ENCODE measurements at places on chromosomes 16 and 17. TPM values are rescaled to one million over a fixed set of nuclear protein-coding genes. Genes with fewer than 3 reads are reported as not detected.

Gene SSTR5
- total RNA-seq, result not detected

Gene CCL17
- not detected for total RNA-seq

Gene CDRT4
- 0.49 TPM for total RNA-seq

Gene HOXB1
- not detected for total RNA-seq

Gene CPHXL2
- total RNA-seq, result not detected

Gene MYH1
- not detected for total RNA-seq

Gene IL17C
- not detected for total RNA-seq

Gene PABPN1L
- not detected for total RNA-seq

Gene IST1
- total RNA-seq, result 160 TPM

Gene UTS2R
- not detected for total RNA-seq

GRCh38 chr17:29827179-29827578 is 102.8 kb downstream of the SSH2 start:
- no peak for DNase-seq

GRCh38 chr17:4641297-4642195 is at the start of gene ALOX15:
ALOX15 (minus strand) TSS chr17:4641678; CDS start chr17:4641651, 27 bp downstream.
- DNase-seq, result no peak

GRCh38 chr16:79599256-79599836 is 1.2 kb downstream of the MAF start:
- DNase-seq, result peak; percentile 15

- DNase-seq, result no peak
Observed at GRCh38 chr16:77551357-77551756, 116.5 kb upstream of the ADAMTS18 start.

DNA sequence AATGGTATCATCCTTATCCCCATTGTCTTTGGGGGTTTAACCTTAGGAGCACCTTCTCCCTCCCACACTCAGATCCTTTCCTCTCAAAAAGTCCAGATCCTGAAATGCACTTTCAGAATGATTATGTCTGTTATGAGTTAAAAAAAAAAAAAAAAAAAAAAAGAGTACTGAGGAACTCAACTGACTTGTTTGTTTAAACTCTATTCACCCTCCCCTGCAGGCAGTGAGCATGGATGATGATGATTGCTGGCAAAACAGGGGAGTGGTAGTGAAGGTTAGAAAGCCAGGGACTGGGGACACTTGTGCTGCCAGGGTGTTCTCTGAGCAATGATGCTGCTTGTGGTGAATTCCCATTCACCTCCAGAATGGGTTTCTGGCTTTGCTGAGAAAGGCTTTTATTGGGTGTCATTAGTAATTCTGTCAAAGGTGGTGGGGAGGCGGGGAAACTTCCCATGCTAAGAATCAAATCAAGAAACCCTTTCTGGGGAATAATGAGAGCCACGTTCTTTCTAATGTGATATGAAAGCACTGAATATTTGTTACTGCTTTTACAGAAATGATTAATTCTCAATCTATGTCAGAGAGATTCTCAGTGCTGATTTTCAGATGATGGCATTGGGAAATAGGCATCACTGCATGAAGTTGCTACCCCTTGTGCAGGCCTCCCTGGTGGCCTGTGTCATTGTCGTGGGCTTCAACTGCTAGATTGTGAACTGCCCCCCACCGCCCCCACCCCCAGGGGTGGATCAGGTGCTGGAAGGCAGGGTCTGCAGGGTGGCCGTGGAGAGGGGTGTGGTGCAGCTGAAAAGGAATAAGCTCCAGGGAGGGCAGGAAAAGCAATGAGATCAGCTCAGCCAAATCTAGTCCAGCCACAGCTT is 14.1 kb downstream of the CCL4 start:
- no peak for DNase-seq

DNA sequence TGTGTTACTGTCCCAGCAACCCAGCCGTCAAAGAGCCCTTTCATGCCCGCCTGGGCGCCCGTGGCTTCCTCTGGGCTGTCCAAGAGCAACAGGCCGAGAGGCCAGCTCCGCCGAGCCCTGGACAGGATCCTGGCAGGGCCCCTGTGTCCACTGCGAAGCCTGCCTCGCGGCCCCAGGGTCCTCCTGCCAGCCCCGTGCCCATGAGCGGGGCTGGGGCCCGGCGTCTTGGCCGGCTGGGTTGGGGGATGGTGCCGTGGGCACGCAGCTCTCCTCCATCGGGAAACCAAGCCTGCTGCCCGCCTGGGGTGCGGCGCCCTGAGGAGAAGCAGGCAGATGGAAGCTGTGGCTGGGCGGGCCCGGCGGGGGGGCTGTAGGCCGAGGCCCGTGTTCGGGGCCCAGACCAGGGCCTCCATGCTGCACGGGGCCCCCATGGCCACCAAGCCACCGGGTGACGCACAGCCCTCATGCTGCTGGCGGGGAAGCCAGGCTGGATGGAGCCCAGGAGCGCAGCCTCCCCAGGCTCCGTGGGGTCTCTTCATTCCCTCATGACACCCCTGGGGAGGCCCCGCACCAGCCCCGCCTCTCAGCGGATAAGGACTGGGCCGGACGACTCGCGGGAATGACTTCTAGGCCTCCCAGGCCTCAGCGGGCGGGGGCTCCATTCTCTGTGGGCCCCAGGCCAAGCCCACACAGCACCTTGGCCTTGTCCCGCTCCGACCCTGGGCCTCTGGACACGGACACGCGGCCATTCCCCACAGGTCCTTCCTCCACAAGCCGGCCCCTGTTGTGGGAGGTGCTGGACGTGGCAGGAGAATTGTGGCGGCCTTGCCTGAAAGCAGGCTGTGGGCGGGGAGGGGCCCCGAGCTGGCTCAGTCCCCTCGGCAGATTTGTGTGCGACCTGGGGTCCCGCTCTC is at the start of gene C1QTNF8:
Gene C1QTNF8 (minus strand): TSS at position 76 of the 914 bp plus-strand sequence. CDS start 1,322 bp downstream, outside the sequence.
- DNase-seq, result no peak

DNA sequence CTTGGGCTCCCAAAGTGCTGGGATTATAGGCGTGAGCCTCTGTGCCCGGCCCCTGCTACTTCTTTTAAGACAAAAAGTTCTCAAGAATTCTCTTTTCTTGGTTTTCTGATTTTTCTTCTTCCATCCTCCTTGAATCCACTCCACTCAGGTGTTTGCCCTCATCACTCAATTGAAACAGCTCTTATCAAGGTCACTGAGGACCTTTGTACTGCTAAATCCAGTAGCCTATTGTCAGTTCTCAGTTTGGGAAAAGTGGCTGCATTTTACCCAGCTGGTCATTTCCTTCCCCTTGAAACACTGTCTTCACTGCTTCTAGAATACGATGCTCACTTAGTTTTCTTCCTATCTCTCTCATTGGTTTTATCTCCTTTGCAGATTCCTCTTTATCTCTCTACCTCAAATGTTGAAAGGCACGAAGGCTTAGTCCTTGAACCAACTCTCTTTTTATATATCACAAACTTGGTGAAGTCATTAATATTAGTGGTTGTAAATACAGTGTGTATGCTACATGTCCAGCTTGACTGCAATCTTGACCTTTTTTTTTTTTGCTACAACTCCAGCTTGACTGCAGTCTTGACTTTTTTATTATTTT is 29.8 kb downstream of the ZNRF1 start:
- no peak for DNase-seq

GRCh38 chr17:47277921-47278320 is 24.3 kb downstream of the ITGB3 start:
- no peak for DNase-seq

DNA sequence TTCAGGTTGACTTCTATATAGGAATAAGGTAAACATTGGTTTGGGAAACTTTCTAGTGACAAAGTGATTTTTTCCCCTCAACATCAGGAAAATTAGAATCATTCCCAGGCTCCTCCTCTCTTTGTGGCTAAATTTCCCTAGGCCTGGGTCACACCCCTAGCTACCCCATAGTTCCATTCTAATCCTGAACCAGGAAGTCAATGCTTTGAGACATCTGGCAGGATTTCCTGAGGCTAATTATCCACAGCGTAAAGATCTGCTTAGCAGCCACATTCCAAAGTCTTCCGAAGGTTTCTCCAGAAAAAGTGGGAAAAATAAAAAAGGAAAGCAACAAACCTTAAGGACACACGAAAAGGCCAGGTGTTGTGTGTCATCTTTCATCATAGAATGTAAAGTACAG is 60.3 kb upstream of the CORO6 start:
- DNase-seq, result peak; percentile 73

DNA sequence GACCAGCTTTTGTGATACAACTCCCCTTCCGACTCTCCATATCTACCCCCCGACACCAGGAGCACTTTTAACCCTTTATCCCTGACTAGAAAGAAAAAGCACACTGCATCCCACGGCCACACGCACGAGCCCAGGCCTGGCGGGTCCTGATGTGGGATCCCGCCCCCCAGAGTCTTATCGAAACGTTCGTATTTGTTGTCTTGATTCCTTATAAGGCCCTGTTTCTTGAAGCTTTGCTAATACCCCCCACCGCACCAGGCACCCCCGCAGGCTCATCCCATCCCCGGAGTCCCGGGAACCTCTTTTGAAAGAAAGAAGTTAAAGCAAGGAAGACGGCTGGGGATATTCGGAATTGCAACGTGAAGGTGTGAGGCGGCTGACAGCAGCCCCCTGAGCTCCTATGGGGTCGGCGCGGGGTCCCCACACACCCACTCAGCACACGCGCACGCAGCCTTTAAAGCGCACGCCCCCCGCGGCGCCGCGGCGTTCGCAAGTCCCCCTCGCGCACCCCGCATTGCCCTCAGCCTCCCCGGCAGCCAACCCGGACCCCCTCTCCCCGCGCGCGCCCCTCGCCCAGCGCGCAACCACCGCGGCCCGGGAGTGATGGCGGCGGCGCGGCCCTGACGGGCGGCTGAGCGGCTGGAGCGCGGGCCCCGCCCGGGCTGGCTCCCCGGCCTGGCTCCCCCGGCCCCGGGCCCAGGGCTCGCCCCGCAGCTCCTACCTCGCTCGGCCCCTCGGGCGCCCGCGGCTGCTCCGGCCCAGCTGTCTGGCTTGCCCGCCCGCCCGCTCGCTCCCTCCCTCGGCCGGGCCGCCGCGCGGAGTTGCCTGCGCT is 448 bp downstream of the STAT5B start:
- peak; percentile 47 for DNase-seq

GRCh38 chr16:58578642-58579041 is 51.0 kb downstream of the CNOT1 start:
- DNase-seq, result no peak

DNA sequence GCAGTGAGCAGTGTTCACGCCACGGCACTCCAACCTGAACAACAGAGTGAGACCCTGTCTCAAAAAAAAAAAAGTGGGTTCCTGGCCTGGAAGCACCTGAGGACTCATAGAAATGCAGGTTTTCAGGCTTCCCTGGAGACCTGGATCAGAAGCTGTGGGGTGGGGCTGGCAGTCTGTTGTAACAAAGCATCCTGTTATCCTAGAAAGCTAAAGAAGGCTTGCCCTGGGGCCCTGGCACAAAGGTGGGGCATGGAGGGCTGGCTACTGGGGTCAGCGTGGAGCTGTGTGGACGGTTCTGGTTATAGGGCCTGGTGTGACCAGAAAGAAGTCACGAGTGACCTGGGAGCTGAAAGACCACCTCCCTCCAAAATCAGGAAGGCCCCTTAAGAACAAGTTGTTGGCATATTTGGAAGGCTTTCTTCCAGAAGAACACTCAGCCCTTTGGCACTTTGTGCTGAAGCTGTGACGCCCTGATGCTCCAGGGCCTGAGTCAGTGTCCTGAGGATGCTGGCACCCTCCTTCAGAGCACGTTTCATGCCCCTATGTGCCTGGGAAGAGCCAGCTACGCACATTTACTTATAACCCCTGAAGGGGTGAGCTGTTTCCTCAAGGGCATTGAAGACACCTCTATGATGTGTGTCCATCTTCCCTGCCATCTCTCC is 6.2 kb downstream of the CRISPLD2 start:
- peak; percentile 64 for DNase-seq

GRCh38 chr17:63623786-63624530 is 1.7 kb downstream of the MAP3K3 start:
- DNase-seq, result no peak

GRCh38 chr16:88558457-88559442 is 11.5 kb upstream of the ZC3H18 start:
- DNase-seq, result peak; percentile 79

DNA sequence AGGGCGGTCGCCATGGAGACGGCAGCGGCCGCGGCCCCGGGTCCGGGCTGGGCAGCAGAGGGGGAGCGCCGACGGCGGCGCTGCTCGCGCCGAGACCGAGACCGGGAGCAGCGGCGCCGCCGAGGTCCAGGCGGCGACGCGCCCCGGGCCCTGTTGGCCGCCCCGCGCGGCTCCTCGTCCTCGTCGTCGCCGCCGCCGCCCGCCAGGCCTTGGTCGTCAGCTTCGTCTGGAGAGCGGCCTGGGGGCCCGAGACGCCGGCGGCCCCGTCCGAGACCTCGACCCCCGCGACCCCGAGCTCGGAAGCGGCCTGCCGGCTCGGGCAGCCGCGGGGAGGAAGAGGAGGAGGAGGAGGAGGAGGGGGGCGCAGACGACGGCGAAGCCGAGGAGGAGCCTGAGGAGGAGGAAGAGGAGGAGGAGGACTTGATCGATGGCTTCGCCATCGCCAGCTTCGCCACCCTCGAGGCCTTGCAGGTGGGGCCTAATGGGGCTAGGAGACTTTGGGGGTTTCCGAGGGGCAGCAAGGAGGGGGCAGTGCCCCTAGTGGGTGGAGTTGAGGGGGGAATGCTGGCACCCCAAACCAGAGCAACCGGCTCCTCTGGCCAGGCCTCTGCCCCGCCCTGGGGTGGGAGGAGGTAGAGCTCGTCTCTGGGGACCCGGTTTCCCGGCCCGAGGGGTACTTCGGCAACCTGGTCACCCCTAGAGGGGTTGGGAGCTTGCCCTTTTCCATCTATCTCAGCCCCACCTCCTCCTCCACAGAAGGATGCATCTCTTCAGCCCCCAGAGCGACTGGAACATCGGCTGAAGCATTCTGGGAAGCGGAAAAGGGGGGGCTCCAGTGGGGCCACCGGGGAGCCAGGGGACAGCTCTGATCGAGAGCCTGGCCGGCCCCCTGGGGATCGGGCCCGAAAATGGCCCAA is 1.5 kb downstream of the FBRS start:
- DNase-seq, result peak; percentile 7

DNA sequence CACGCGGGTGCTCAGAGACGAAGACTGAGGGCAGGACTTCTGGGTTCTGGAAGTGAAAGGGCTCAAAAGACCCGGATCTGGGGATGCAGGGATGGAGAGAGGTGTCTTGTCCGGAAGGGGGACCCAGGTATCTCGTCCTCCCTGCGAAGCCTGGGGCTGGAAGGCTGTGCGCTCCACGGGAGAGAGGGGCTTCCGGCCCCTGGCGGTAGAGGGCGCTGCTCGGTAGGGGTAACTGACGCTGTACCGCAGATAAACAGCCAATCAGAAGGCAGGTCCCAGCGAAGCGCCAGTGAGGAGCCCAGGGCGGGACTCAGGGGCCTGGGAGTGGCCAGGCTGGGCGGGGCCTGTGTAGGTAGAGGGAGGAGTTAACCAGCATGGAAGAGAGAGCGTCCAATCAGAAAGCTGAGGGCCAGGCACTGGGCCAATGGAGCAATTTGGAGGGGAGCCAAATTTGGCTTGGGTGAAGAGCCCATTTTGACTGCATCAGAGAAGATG is 804 bp downstream of the TGFB1I1 start:
- peak; percentile 84 for DNase-seq

- DNase-seq, result no peak
Observed at GRCh38 chr16:88365244-88365865, 17.4 kb upstream of the ZNF469 start.

Data from RPMI7951 (cell line).